Activated CD4-positive, alpha-beta T cell treated with anti-CD3 and anti-CD28 coated beads for 1 hour (primary cell): ENCODE measurements at places on chromosomes 2 and 18.

DNA sequence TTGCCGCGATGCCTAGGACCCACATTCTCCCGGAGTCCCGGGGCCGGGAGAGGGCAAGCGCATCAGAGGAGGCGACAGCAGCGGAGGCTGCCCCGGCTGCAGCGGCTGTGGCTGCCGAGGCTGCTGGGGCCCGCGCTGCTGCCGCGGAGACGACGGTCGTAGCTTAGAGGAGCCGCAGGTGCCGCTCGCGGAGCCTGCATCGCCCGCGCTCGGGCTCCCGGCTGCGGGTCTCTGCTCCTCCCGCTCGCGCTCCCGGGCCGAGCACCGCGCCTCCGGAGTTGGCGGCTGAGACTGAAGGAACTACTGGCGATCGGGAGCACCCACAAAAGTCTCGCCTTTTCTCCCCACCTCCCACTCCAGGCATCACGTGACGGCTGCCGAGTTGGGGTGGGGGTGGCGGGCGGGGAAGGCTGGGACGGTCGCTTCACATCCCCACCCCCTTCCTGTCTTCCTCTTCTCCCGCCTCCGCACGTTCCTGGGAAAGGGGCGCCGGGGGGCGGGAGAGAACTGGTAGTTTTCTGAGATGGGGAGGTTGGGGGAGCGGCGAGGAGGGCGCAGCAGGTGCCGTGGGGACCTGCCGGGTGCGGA lies at the start of gene LYPD1:
Gene LYPD1 (minus strand): TSS at position 298 of the 588 bp plus-strand sequence. CDS start 273 bp downstream, at position 25.
- DNase-seq, result no peak

DNA sequence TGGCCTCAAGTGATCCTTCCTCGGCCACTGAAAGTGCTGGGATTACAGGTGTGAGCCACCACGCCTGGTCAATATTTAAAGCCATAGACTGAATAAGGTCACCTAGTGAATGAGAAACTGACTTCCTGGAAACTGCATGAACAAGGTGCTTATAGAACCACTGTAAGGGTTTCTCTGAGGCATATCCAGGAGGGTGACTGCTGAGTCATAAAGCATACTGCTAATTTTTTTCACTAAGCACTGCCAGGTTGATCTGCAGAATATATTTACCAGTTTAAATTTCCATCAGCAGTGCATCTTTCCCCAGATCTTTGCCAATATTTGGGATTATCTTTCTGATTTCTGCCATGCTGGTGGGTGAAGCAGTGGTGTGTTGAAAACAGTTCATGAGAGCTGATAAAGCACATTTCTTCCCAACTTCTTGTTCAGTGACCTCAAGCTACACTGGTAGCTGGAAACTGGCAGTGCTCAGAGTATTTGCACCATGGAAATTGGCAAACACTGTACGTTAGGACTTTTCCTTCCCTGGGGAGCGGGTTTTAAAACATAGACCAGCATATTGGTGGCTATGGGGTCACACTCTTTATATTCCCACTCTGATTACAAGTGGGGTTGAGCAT lies 4.2 kb upstream of the CLIP4 start:
- DNase-seq, result no peak

- DNase-seq, result no peak
Observed at GRCh38 chr2:79832511-79833234, 319.8 kb downstream of the CTNNA2 start.

- no peak for DNase-seq
Observed at GRCh38 chr2:156476850-156477206, 40.6 kb downstream of the GPD2 start.

- DNase-seq, result no peak
Observed at GRCh38 chr2:160360089-160360757, 133.4 kb downstream of the RBMS1 start.

GRCh38 chr2:201938156-201938775 lies 95.4 kb upstream of the FZD7 start:
- no peak for DNase-seq

- DNase-seq, result no peak
Observed at GRCh38 chr2:238947920-238948710, 100.2 kb downstream of the TWIST2 start.

DNA sequence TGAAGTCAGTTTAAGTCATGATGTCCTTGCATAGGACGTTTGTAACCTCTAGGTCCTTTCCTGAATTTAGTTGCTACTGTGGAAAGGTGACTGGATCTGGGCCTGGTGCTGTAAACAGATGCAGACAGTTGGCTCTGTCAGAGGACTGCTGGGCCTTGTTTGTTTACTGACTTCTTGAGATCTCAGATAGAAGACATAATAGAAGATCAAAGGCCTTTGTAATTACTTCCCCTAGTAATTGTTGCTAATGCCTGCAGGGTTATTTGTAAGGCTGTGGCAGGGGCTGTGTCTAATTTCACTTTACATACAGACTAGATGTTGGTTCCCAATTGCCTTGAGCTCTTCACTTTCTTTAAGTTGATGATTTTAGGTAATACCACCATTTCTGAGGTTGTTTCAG lies 42.5 kb downstream of the LYPD6B start:
- DNase-seq, result no peak

- no peak for DNase-seq
Observed at GRCh38 chr2:105062158-105062557, 24.3 kb downstream of the MRPS9 start.

- DNase-seq, result no peak
Observed at GRCh38 chr2:238142382-238143205, 4.1 kb downstream of the KLHL30 start.

GRCh38 chr2:98886066-98886554 lies 49.9 kb downstream of the CRACDL start:
- no peak for DNase-seq

DNA sequence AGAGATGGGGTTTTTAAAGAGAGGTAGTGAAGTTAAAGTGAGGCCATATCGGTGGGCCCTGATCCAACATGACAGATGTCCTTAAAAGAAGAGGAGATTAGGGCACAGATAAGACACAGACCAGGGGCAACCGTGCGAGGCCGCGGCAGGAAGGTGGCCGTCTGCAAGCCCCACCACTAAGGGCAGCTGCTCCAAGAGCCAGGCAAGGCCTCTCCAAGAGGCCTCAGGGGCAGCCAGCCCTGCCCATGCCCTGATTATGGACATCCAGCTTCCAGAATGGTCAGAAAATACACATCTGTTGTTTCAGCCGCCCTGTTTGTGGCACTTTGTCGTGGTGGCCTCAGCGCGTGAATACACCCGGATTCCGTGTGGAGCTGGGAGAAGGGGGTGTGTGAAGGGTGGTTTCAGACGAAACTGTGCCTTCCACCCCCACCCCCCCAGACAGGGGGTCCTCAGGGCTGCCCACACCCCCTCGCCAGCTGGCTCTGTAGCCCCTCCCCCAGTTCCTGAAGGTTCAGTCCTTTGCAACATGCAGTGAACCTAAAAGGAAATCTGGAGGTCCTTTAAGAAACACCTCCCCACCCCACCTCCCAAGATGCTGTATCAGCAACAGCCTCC lies 74.1 kb upstream of the SMAD7 start:
- no peak for DNase-seq

- DNase-seq, result no peak
Observed at GRCh38 chr2:189587780-189588179, 7.2 kb upstream of the SLC40A1 start.

DNA sequence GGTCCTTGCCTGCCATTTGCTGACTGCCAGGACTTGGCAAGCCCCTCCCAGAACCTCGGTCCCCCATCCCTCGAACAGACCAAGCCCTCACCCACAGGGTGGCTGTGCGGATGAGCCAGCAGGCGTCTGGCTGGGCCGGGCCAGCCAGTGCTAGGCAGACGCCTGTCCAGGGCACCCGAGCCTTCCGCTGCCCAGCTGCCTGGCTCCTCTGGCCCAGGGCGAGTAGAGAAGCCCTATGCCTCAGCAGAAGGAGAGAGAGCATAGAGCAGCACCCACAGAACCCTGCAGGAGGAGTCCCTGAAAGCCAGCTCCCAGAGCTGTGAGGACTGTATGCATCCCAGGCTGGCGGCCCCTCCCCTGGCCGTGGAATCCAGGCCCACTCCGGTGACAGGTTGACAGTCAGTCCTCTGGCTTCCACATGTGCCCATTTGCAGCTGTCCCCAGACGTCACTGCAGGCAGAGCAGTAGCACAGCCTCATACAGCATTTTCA lies 62.1 kb upstream of the GLI2 start:
- no peak for DNase-seq

GRCh38 chr2:233503947-233504637 lies 62.5 kb downstream of the USP40 start:
- DNase-seq, result no peak

GRCh38 chr2:38013158-38013752 lies 62.7 kb downstream of the CYP1B1 start:
- no peak for DNase-seq

GRCh38 chr18:58856881-58857280 lies 7.8 kb upstream of the ZNF532 start:
- no peak for DNase-seq

DNA sequence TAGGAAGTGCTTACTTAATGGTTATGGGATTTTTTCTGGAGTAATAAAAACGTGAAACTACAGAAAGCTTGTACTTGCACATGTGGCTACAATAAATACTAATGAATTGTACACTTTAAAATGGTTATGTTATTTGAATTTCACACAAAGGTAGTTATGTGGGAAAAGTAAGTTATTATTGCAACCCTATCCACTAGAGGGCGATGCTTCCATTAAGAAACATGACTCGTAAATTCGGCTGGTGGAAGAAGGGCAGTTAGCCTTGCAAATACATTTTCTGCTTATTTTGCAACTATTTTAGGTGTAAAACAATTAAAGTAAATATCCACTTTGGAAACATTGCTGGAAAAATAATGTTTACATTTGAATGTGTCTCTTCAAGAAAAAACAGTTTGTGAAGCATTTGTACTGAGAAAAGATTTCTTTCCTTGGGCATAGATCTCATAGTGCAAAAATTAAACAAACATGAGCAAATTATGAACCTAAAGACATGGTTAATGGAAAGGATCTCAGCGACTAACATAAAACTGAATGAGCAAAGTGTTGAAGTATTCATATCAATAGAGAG lies 68.1 kb upstream of the CSRNP3 start:
- DNase-seq, result no peak

- no peak for DNase-seq
Observed at GRCh38 chr2:21250673-21251072, 126.9 kb downstream of the TDRD15 start.

DNA sequence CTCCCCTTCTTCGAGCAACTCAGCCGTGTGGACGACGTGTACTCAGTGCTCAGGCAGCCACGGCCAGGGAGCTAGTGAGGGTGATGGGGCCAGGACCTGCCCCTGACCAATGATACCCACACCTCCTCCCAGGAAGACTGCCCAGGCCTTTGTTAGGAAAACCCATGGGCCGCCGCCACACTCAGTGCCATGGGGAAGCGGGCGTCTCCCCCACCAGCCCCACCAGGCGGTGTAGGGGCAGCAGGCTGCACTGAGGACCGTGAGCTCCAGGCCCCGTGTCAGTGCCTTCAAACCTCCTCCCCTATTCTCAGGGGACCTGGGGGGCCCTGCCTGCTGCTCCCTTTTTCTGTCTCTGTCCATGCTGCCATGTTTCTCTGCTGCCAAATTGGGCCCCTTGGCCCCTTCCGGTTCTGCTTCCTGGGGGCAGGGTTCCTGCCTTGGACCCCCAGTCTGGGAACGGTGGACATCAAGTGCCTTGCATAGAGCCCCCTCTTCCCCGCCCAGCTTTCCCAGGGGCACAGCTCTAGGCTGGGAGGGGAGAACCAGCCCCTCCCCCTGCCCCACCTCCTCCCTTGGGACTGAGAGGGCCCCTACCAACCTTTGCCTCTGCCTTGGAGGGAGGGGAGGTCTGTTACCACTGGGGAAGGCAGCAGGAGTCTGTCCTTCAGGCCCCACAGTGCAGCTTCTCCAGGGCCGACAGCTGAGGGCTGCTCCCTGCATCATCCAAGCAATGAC lies 4.8 kb downstream of the CTDSP1 start:
- DNase-seq, result no peak

DNA sequence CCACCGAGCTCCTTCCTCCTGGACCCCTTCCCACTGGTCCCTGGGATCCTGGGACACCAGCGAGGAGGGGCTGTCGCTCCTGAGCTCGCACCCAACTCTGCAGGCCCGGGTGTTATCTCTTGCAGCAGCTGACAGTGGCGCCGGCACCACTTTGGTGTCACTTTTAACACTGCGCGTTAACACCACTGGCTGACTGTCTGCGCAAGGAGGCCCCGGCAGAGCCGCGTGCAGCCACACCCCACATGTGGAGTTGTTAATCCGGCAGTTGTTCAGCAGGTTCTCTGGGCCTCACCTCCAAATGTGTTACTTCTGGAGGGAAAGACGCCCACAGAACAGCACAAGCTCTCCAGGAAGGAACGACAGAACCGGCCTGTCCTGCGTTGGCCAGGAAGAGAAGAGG lies 155.0 kb upstream of the GLI2 start:
- no peak for DNase-seq

GRCh38 chr2:173762221-173762620 lies 203.0 kb downstream of the SP3 start:
- DNase-seq, result no peak

DNA sequence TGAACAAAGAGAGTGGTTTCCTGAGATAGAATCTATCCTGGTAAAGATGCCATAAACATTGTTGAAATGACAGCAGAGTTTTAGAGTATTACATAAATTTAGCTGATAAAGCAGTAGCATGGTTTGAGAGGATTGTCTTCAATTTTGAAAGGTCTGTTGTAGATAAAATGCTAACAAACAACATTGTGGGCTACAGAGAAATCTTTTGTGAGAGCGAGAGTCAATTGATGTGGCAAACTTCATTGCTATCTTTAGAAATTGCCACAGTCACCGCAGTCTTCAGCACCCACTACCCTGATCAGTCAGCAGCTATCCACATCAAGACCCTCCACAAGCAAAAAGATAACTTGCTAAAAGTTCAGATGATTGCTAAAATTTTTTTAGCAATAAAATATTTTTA lies 17.5 kb downstream of the VRK2 start:
- no peak for DNase-seq

DNA sequence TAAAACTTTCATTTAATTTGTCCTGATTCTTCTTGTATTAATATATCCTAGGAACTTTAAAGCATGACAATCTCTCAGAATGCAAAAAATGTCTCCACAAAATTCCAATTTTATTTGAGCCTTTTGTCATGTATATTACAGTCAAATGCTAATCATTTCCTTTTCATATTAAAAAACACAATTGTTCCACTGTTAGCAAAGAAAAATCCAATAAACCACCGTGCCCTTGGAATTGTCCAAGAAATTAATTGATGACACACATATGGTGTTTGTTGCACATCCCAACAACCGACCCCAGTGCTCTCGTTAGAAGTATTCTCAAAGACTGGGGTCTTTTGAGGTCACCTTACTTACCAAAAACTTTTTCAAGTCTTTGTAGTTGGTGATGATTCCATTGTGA lies 28.1 kb downstream of the GFPT1 start:
- no peak for DNase-seq

- no peak for DNase-seq
Observed at GRCh38 chr2:68248361-68248760, 4.0 kb downstream of the PPP3R1 start.
